BJ (cell line): ENCODE measurements at places on chromosomes 2 and 18.

- DNase-seq, result no peak
These were observed 355.2 kb downstream of the CMPK2 start for GRCh38 chr2:6510532-6510931.

GRCh38 chr2:159091976-159092375, 123.5 kb downstream of the TANC1 start:
- DNase-seq, result no peak

DNA sequence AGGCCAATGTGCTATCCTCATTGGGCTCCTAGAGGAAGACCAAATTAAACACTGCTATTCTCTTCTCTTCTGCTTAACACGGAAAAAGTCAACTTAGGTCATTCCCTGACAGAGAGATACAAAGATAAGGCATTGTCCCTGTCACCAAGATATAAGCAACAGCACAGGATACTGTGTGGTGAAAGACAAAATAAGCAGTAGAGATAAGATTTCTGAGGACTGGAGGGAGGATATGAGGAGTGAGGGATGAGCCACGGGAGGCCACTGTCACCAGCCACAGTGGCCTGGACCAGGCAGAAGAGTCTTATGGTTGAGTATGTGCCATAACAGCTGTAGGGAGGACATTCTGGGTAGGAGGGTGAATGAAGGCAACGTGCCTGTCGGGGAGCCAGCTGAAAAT, 54.4 kb upstream of the SLC14A2 start:
- no peak for DNase-seq

DNA sequence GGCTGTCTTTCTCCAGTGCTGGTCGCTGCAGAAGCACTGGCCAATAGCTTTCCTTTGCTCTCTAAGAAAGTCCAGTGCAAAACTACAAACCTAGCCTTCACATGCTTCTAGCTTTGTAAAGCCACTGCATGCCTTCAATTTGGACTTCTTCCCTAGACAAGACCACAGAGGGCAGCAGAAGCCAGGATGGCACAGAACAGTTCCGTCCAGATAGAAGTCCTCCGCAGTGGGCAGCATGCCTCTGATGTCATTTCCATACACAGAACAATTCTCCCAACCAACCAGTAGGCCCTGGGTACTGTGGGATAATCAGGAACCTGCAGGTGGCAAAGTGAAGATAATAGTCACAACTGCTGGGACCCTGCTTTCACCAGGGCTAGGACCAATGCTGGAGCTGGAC, 3.3 kb downstream of the ST6GAL2 start:
- no peak for DNase-seq

GRCh38 chr2:241636182-241637017, 558 bp downstream of the THAP4 start:
- no peak for DNase-seq

- DNase-seq, result no peak
These were observed 26.3 kb downstream of the MEX3C start for GRCh38 chr18:51171223-51171622.
